CD4-positive, alpha-beta memory T cell (primary cell): ENCODE measurements at places on chromosomes 2 and 18. TPM values are rescaled to one million over a fixed set of nuclear protein-coding genes. Genes with fewer than 3 reads are reported as not detected.

The KCNS3 gene
- not detected for total RNA-seq

The POTEC gene
- total RNA-seq, result not detected

The ARL5A gene
- 41.6 TPM for total RNA-seq

The C2orf49 gene
- total RNA-seq, result 29.9 TPM

The USP37 gene
- 28.2 TPM for total RNA-seq

The CAPN14 gene
- 0.53 TPM for total RNA-seq

The CDH2 gene
- not detected for total RNA-seq

The PSTPIP2 gene
- total RNA-seq, result 14.0 TPM

The TNFRSF11A gene
- 1.3 TPM for total RNA-seq

The RNF152 gene
- 0.06 TPM for total RNA-seq

The MAP2 gene
- total RNA-seq, result 0.47 TPM

GRCh38 chr18:32803568-32803967 is 30.7 kb upstream of the KLHL14 start:
- no peak for DNase-seq

DNA sequence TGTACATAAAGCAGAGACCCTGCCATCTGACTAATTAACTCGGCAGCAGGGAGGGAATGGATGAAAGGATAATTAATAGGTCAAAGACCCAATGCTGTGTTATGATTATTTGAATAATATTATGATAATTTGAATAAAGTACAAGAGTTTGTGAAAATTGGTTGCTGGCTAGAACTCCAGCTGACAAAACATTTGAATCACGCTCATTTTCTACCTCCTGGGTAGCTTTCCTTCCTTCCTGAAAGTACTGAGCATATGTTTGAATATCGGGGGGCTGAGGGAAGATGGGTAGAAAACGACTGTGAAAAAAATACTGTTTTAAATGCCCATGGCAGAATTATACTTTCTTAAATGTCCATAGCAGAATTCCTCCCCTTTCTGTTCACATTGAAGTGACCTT is 243.6 kb upstream of the RBMS1 start:
- DNase-seq, result no peak

- DNase-seq, result no peak
These were observed 65.1 kb upstream of the TMEM17 start for GRCh38 chr2:62570861-62571698.

DNA sequence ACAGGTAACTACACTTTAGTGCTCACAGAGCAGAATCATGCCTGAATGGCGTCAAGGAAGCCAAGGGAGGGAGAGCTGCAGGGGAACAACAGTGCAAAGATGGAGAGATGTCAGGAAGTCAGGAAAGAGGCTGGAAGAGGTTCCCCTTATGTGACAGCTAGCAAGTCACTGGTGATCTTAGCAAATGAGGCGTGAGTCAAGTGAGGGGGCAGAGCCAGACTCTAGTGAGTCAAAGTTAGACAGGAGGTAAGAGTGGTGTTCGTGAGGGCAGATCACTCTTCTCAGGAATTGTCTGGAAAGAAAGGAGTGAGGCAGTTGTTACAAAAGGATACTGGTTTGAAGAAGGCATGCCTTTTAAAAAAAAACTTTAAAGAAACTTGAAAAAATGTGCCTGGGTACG is 87.1 kb downstream of the MEP1B start:
- DNase-seq, result no peak

- DNase-seq, result no peak
These were observed 197.6 kb downstream of the BCL11A start for GRCh38 chr2:60355849-60356261.

DNA sequence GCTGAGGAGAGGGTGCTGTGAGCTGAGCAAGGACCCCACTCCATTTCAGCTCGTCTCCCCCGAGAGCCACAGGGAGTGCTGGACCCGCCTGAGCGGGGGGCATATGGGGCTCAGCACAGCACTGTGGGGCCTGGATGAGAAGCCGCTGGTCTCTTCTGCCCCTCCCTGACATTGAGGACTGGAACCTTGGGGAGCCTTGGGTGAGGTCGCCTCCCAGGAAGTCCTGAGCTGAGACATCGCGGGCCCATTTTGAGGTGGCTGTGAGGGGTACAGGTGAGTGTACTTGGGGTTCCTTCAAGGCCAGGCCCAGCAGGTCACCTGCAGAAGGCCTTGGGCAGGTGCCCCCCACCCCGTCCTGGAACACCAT is 3.1 kb upstream of the AQP12A start:
- no peak for DNase-seq

DNA sequence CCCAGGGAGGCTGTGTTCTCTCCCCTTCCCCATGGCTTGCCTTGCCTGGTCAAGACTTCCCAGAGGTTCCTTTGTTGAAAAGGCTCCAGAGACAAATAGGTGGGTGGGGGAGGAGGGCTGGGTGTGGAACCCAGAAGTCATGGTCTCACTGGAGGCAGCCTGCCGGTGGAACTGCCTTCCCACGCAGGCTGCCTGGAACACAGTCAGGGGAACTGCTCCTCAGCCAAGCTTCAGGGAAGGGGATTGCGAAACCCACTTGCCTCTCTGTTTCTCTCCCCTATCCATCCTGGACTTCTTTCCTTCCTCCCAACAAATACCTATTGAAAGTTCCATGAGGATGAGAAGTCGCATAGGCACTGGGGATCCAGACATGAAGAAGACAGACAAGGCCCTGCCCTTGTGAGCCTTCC is 31.6 kb downstream of the MARCO start:
- no peak for DNase-seq

DNA sequence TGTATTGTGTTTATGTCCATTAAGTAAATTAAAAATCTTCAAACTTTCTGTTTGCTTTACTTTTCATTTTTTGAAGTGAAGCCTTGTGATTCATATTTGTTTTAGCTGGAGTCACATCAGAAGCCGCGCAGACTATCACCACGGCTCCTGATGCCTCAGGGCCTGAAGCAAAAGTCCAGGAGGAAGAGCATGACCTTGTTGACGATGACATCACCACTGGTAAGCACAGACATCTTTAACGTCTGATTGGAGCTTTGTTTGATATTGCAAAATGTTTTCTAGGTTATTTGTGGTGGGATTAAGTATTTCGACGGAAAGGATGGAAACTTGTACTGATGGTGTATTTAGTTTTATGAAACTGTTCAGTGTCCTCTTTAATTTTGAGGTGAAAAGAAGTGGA is 164.8 kb downstream of the WDR7 start:
- no peak for DNase-seq

- DNase-seq, result no peak
These were observed 29.1 kb upstream of the CPS1 start for GRCh38 chr2:210527286-210527685.

DNA sequence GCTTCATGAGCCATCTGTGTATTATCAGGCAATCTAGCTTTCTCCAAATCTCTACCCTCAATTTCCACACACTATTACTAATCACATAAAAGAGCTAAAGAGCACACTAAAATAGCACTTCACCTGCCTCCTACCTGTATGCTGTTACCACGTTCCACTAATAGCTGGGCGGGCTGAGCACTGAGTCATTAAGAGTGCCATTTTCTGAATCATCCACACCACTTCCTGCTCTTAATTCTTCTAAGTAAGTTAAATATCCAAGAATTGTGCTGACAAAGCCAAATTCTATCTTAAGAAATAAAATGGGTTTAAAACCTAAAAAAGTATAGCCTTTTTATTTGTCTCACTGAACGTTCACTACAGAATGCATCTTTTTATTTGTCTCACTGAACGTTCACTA is 35.7 kb downstream of the NOL10 start:
- peak; percentile 13 for DNase-seq

GRCh38 chr2:237353215-237353614 is 60.7 kb downstream of the COL6A3 start:
- DNase-seq, result no peak

DNA sequence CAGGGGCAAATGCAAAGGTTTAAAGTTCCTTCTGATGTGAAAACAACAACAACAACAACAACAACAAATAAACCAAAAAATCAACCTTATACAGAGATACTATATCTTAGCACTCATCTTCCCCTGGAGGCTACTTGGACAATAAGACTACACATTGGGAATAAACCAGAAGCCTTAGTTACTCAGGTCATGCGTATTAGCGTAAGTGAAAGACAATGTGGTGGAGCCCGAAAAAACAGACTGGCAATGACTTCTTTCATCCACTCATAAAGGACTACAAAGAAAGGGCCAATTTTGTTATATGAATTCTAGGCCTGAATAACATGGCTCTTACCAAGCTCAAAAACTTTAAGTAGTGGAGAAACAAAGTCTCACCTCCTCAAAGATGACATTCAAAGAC is 19.4 kb upstream of the PPP4R3B start:
- no peak for DNase-seq

DNA sequence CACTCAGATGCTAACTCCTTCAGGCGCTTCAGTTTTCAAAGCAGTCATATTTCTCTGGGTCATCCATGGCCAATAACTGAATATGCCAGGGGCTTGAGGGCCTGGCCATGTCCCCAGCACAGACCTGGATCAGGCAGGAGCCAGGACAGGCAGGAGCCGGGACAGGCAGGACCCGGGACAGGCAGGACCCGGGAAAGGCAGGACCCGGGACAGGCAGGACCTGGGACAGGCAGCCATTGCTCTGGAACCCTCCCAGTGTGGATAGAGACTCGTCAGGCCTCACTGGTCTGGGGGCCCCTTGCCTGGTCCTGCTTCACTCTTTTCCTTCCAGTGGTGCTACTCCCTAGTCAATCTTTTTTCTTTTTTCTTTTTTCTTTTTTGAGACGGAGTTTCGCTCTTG is 117.5 kb upstream of the TEX51 start:
- no peak for DNase-seq

GRCh38 chr2:235088496-235088921 is 136.7 kb downstream of the SH3BP4 start:
- DNase-seq, result no peak

GRCh38 chr2:200220251-200220650 is 86.2 kb upstream of the SPATS2L start:
- no peak for DNase-seq

GRCh38 chr2:235810252-235810651 is 316.4 kb downstream of the AGAP1 start:
- no peak for DNase-seq

DNA sequence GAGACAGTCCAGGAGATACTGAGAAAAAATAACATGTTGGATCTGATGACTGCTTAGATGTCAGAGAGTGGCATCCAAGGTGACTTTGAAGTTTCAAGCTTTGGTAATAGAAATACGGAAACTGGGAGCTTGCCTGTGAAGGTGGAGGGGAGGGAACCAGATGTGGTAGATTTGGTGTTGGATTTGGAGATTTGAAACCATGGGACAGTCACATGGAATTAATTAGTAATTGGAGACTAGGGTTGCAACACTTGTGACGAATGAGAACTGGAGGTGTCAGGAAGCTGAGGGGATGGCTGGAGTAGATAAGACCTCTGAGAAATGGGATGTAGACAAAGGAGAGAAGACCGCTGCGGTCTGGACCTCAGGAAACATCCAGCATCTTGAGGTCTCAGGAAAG is 46.7 kb downstream of the RPL37A start:
- no peak for DNase-seq

DNA sequence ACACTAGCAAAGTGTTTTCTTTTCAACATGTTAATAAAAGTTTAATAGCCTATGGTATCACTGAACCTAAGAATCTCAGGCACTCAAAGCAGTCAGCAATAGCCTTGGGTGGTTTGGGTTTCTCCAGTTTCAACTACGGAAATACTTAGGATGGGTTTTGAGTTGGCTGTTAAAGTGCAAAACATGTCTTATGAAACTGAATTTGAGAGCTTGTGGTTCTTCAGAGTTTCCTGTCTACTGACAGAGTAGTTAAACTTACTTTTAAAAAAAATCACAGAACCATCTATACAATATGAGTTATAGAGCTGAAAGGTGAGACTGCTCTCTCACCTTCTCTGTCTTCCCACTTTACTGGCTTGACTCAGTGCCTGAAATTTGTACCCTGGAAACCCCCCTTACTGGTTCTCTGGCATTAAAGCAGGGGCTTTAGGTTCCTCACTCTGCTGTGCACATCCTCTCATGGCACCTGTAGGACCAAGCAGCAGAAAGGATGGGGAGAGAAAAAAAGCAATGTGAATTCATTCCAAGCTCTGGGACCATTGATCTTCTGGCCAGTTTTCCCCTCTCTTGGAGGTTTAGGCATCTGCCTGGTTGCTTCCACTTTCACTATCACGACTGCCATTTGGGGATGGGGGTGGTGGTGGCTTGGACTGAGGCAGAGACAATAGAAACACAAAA is 18.1 kb downstream of the CCDC141 start:
- peak; percentile 22 for DNase-seq

- no peak for DNase-seq
These were observed 866 bp downstream of the CWC22 start for GRCh38 chr2:180006231-180006630.

DNA sequence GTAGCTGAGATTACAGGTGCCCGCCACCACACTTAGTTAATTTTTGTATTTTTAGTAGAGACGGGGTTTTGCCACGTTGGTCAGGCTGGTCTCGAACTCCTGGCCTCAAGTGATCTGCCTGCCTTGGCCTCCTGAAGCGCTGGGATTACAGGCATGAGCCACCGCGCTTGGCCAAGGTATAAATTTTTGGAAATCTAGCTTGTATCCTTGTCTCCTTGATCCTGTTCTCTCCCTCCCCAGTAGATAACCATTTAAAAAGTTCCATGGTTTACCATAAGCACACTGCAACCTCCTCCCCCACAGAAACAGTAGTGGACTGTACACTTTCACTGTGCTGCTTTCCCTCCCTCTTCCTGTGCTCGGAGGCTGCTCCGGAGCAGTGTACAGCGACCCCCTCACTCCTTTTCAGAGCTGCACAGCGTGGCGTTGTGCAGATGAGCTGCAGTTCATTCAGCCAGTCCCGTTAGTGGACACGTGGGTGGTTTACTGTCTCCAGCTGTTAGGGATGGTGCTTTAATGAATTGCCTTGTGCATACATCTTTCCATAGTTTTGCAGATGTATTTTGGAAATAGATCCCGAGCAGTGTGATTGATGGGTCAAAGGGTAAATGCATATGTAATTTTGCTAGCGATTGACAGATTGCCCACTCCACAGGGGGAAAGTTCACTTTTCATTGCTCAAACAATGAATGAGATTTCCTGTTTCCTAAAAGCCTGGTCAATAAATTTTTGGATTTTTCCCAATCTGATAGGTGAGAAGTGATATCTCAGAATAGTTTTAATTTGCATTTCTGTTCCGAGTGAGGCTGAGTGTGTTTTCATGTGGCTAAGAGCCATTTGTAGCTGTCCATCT is 14.8 kb downstream of the ASB1 start:
- DNase-seq, result no peak

- no peak for DNase-seq
These were observed 866.0 kb upstream of the ACVR2A start for GRCh38 chr2:146978577-146979555.
